Esophagus mucosa (tissue), 1 donor: ENCODE measurements at places on chromosomes 16 and 17. TPM values are rescaled to one million over a fixed set of nuclear protein-coding genes. Genes with fewer than 3 reads are reported as not detected.
A peak's percentile ranks its signal among the peaks of the same experiment; 100 is the strongest.

- no peak for ATAC-seq
Measured at GRCh38 chr16:1708768-1709180, 2.8 kb downstream of the MAPK8IP3 start.

- ATAC-seq = no peak
Measured at GRCh38 chr16:49456763-49457162, 83.2 kb downstream of the C16orf78 start.

GRCh38 chr16:83392743-83393142, 415.0 kb upstream of the HSBP1 start:
- no peak for ATAC-seq

- ATAC-seq = peak; percentile 59
Measured at GRCh38 chr16:71540-72401, 660 bp downstream of the RHBDF1 start.

GRCh38 chr16:7366993-7367880, 34.6 kb downstream of the RBFOX1 start:
- no peak for ATAC-seq

- ATAC-seq = peak; percentile 59
Measured at GRCh38 chr17:6681671-6682070, 30.1 kb downstream of the C17orf100 start.

- ATAC-seq = no peak
Measured at GRCh38 chr16:54890381-54890780, 40.3 kb upstream of the IRX5 start.

PRSS27 gene
- total RNA-seq = 191 TPM

- peak; percentile 36 for ATAC-seq
Measured at GRCh38 chr16:67184995-67185650, 1.4 kb upstream of the MATCAP1 start.

KRT12 gene
- not detected for total RNA-seq

DNA sequence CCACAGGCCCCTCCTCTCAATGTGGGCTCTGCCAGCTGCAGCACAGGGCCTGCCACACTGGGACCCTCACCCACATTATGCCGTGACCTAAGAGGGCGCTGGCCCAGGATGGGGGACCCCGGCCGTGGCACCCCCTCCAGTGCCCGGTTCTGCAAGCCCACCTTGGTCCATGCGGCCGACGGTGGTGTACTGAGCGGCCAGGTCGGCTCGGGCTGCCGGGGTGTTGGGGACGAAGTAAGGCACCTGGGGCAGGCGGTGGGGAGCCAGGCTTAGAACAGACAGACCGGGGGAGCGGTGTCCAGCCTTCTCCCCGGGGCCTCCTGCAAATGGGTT, 6.5 kb downstream of the SGSH start:
- ATAC-seq = peak; percentile 5

- no peak for ATAC-seq
Measured at GRCh38 chr16:31397096-31397660, 4.0 kb downstream of the ITGAD start.

GRCh38 chr17:33905338-33905800, 349.7 kb upstream of the CCL2 start:
- no peak for ATAC-seq

GRCh38 chr17:38729886-38730525, at the start of gene CISD3:
Gene CISD3 (plus strand): TSS chr17:38730341. CDS start chr17:38730359, 18 bp downstream.
- ATAC-seq = peak; percentile 85

DNA sequence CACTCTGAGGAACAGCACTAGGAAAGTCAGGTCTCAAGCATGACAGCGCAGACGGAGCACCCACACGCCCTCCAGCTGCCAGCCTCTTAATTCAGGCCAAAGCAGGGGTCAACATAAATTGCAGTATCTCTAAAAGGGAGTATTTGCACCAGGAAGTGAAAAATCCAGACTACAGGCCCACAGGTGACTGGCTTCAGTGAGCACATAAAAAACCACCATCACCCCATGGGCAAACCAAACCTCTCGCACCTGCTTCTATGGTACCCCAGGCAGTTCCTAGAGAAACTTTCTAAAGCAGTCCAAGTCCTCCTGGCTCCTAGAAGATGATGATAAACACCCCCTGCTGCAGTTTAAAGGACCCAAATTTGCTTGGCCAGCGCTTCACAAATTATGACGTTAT, 129.8 kb downstream of the ZNF423 start:
- ATAC-seq = no peak

- no peak for ATAC-seq
Measured at GRCh38 chr16:57115514-57116182, 23.3 kb downstream of the CPNE2 start.

LITAFD gene
- not detected for total RNA-seq

- ATAC-seq = no peak
Measured at GRCh38 chr16:27455700-27456099, 53.7 kb downstream of the IL21R start.

GRCh38 chr17:64158406-64158805, 28.5 kb upstream of the ERN1 start:
- no peak for ATAC-seq

DNA sequence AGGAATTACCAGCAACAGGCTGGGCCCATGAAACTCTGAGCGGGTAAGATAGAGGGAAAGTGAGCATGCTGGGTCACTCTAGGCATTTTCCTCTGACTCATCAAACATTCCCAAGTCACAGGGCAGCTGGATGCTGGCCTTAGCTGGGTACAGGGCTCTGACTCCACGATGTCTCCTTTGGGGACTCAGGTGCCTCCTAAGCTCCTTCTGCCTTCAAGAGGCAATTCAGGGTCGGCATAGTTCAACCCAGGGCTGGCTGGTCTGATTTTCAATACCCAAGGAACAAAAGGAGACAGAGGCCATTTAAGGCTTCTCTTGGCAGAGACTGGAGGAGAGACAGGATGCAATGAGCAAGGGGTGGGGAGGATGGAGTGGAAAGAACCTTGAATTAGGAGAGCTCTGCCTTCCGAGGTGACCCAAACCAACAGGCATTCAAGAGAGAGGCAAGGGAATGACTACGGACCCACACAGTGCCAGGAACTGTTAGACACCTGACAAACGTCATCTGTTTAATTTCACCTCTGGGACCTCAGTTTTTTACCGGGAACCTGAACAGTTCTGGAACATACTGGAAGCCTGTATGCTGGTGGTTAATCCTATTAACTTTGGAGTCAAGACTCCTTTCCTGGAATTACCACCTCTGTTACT, 910 bp downstream of the WBP2 start:
- no peak for ATAC-seq

DNA sequence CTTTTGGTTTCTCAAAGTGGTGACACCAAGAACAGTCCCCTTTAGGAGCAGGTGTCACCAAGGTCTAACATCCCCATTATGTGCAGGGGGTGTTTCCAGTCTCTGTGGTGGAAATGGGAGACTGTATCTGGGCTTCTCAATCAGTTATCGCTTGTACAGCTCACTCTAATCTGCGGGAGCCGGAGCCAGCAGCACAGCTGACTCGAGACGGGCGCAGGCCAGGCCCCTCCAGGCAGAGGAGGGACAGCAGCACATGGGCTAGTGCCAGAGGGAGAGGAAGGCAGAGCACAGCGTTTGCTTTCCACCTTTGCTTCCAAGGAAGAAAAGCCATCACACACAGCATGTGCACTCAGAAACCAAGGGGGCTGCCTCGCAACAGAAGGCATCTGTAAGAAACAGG, 91.2 kb upstream of the CREBBP start:
- ATAC-seq = no peak

TRPV2 gene
- 2.7 TPM for total RNA-seq

EVPL gene
- 175 TPM for total RNA-seq

DNA sequence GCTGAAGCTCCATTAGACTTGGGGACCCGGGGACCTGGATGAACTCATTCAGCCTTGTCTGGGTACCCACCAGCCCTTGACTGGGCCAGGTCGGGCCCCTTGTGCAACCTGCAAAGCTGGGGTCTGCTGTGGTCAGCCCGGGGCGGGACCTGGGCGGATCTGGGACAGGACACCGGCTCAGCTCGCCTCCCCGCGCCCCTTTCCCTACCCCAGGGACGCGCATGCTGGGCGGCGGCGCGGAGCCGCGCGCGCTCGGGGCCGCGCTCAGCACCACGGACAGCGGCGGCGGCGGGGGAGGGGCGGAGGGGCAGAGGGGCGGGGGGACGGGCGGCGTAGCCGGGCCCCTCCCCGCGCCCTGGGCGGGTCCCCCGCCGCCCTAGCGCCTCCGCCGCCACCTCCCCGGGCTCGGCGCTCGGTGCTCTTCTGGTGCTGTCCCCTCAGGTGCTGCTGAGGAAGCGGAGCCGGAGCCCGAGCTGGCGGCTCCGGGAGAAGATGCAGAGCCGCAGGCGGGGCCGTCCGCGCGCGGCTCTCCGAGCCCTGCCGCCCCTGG, 7.4 kb downstream of the ACD start:
- ATAC-seq = peak; percentile 48

GRCh38 chr17:30927756-30928155, 6.0 kb downstream of the ADAP2 start:
- ATAC-seq = no peak

SLC12A3 gene
- not detected for total RNA-seq

GRCh38 chr17:64771980-64772844, 110.1 kb upstream of the SMURF2 start:
- no peak for ATAC-seq

TMC6 gene
- total RNA-seq = 50.2 TPM

- ATAC-seq = no peak
Measured at GRCh38 chr16:74079232-74079586, 217.4 kb upstream of the PSMD7 start.

EFTUD2 gene
- 92.3 TPM for total RNA-seq

GRCh38 chr17:49557312-49558024, 18.2 kb upstream of the NXPH3 start:
- ATAC-seq = peak; percentile 35
